Stimulated activated CD8-positive, alpha-beta memory T cell treated with anti-CD3 and anti-CD28 coated beads, Interleukin-2, amount 100 ng/mL, for 1 hour (primary cell): ENCODE measurements at places on chromosomes 2 and 18.

GRCh38 chr18:58177896-58178470 lies 134.0 kb downstream of the NEDD4L start:
- no peak for DNase-seq

- DNase-seq, result peak; percentile 68
Observed at GRCh38 chr2:134917888-134918525, 615 bp upstream of the CCNT2 start.

DNA sequence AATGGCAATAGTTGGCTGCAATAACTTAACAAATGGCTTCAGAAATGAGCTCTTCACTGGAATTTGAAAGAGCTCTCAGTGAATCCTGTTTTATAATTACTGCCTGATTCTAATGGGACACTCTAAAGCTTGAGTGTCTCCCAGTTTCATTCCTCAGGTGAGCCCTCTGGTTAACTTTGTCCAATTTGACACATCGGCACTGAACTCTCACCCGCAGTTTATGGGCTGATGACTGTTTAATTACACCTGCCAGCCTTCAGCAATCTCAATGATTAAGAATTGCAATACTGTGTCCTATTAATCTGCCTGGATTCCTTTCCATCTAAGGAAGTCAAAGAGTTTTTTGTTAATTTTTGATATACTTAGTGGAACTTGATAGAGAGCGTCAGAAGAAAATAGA lies 110.7 kb upstream of the NABP1 start:
- no peak for DNase-seq

GRCh38 chr2:27003857-27004256 lies 28.9 kb upstream of the TMEM214 start:
- DNase-seq, result no peak
